ENCODE measurements at places on chromosomes 16 and 17.

DNA sequence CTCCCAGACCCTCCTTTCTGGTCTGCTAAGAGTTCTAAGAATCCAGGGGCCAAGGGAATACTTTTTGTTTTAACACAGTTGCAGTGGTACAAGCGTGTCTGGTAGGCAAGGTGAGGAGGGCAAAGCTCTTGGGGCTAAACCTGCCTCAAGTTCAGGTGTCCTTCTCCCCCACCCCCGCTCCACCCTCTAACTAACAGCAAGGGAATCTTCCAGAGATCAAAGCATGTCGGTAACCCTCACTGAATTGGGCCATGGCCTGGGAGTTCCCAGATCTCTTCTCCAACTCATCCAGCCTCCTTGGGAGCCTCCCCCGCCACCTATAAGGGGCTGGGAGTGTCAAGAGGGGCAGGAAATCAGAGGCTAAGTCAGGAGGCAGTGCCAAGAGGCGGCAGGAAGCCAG, 55.7 kb upstream of the TAC4 start:
- DNase-seq, result no peak

GRCh38 chr17:14432079-14432478, 131.2 kb downstream of the HS3ST3B1 start:
- DNase-seq, result no peak

DNA sequence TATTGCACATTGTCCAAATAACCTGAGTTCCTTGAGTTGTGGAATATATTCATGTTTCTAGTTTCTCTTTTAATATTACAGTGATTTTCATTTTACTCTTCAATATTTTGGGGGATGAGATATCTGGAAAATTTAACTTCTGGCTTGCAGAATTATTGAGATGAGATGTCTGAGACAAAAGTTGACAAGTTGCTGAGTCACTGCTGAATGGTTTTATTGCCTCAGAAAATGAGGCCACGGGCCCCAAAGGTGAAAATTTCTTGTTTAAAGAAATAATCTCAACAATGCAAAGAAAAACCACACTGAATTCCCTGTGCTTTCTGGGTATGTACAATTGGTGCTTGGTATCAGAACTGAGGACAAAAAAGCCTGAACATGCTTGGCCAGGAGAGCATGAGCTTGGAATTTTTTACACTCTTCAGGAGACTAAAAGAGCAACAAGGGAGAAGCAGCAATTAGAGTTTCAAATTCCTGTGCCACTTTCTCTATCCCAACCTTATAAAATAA, 129.2 kb upstream of the TOM1L1 start:
- no peak for DNase-seq

DNA sequence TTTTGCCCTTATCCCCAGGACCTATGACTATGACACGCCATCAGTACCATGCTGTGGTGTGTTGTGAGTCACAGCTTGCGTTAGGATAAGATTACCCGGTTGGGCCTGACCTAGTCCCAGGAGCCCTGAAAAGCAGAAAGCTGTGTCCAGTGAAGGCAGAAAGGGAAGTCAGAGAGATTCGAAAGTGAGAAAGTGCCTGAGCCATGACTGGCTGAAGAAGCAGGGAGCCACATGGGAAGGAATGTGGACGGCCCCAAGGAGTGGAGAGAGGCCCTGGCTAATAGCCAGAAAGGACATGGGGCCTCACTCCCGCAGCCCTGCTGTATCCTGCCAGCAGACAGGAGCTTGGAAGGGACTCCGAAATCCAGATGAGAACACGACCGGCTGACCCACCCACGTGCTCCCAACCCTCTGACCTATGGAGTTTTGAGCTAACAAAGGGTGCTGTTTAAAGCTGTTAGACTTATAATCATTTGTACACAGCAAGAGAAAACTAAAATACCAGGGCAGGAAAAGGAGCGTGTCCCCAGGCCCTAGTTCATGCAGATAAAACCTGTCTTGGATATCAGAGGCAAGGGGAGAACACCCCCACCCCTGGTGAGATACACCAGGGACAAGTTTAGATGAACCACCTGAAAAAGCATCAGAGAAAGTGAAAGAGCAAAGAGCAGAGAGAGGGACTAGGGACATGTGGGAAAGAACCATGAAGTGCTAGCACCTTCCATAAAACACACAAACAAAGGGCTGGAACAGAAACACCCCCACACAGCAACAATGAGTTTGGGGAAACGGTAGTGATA, 115.3 kb downstream of the SLC39A11 start:
- no peak for DNase-seq

DNA sequence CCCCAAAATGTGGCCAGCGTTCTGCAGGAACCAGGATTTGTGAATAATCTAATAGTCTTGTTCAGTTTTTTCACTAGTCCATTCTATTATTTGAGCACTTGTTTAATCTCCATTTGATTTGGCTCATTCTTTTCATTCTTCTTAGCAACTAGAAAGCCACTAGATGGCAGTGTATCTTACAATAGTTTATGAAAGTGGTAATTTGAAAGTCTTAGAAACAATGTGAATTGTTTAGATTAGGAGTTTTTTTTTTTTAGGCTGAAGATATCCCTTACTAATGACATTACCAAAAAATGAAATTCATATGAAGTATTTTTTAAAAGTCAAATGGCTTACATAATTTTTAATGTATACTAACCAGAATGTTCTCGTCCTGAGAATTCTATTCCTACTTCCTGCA, 6.7 kb downstream of the ERI2 start:
- no peak for DNase-seq

- DNase-seq, result no peak
Observed at GRCh38 chr17:21269394-21269793, 15.1 kb upstream of the MAP2K3 start.

DNA sequence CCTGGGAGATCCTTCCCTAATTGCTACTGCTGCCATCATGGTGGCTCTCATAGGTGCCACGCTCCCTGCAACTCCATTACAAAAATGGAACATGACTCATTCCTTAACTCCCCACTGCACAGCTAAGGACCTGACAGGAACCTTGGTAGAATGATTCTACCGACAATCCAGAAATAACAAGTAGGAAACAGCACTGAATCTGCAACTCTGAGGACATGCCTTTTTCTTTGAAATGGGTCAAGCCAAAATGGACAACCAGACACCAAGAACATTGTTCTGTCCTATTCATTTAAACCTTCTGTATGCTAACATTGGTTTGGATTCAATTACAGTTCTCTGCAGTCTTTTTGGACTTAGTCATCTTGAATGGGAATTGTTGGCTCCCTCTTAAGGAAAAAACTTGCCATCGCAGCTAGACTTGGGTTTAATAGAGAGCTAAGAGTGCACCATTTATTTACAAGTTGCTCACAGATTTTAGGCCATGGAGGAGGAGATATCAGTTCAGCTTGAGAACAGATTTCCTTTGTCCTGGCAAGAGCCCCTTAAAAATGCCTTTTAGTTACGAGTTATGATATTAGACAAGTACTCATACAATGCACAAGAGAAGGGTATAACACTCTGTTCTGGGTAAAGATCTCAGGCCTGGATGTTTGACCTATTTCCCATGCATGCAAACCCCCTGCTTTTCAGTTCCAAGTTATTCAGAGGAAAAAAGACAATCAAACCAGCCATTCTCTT, 20.9 kb upstream of the NSRP1 start:
- DNase-seq, result no peak

Data from esophagus squamous epithelium (tissue), 5 donors.